ENCODE measurements at places on chromosomes 6 and 20. TPM values are rescaled to one million over a fixed set of nuclear protein-coding genes. Genes with fewer than 3 reads are reported as not detected.

The TRIM15 gene
- not detected for total RNA-seq

GRCh38 chr6:43338243-43338642 is 29.6 kb upstream of the CRIP3 start:
- no peak for DNase-seq

DNA sequence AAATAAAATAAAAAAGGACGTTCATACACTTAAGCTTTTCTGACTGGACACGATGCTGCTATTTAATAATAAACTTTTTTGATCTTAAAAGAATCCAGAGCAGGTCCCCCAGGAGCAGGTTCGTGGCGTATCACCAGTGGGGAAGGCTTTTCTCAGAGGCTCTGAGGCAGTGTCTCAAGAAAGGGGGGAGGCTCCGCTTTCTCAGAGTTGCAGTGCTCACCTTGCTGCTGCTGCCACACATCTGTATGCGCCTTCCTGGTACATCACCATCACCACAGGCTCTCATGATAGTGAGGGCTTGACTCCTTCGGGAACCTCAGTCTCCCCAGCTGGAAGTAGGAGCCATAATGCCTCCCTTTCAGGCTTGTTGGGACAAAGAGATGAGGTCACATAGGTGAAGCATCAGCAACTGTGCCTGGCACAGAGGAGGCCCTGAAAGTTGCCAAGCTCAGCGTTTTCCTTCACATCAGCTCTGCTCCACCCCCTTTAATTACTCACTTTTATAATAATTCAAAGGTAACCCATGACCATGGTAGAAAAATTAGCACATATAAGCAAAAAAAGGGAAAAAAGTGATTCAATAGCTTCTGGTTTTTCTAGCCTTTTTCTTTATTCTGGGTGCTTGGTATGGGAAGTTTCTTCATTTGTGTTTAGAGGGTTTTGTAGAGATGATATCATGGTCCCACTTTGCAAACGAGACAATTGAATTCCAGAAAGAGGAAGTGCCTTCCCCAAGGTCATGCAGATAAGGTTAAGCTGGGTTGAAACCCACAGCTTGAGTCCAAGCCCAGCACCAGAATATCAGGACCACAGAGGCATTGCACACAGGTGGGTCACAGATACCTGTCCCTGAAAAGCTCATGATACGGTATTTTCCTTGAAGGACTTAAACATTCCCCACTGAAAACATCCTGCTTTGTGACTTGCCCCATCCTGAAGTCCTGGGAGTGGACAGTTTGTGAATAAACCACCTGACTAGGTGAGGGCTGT is 24.5 kb downstream of the SRSF3 start:
- DNase-seq, result no peak

The SEL1L2 gene
- total RNA-seq, result not detected

DNA sequence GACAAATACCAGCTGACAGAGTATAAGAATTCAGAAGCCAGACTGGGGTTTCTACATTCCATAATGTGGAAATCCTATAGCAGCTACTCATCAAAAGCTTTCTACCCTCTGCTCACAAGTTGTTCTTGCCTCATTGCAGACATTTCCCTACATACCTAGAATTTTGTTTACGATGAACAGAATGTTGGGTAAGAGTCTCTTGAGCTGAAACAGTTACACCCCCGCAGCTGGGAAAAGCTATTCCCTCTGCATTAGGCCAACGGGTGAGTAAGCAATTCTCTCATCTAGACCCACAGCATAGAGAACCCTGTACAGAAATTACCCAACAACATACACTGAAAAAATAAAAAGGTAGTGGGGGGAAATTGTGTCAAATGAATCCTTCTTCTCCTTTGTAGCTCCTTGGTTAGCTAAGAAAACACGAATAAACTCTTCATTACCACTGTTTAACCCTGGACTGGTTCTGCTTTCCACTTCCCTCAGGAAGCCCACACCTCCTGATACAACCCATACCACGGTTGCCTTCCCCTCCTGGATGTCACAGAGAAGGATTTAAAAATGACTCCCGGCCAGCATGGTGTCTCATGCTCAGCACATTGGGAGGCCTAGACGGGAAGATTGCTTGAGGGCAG is 215.0 kb upstream of the SHLD1 start:
- DNase-seq, result no peak

GRCh38 chr6:159440349-159440748 is 252.7 kb downstream of the SOD2 start:
- DNase-seq, result no peak

- DNase-seq, result no peak
These were observed 45.9 kb downstream of the TFAP2B start for GRCh38 chr6:50864601-50865000.

GRCh38 chr20:44743916-44744655 is 1.6 kb upstream of the KCNK15 start:
- no peak for DNase-seq

GRCh38 chr6:138493413-138493812 is 5.9 kb downstream of the NHSL1 start:
- DNase-seq, result no peak

The EPB41L1 gene
- total RNA-seq, result 55.5 TPM

GRCh38 chr6:157230910-157231309 is 92.4 kb downstream of the TMEM242 start:
- no peak for DNase-seq

The ENPP5 gene
- total RNA-seq, result 2.0 TPM

DNA sequence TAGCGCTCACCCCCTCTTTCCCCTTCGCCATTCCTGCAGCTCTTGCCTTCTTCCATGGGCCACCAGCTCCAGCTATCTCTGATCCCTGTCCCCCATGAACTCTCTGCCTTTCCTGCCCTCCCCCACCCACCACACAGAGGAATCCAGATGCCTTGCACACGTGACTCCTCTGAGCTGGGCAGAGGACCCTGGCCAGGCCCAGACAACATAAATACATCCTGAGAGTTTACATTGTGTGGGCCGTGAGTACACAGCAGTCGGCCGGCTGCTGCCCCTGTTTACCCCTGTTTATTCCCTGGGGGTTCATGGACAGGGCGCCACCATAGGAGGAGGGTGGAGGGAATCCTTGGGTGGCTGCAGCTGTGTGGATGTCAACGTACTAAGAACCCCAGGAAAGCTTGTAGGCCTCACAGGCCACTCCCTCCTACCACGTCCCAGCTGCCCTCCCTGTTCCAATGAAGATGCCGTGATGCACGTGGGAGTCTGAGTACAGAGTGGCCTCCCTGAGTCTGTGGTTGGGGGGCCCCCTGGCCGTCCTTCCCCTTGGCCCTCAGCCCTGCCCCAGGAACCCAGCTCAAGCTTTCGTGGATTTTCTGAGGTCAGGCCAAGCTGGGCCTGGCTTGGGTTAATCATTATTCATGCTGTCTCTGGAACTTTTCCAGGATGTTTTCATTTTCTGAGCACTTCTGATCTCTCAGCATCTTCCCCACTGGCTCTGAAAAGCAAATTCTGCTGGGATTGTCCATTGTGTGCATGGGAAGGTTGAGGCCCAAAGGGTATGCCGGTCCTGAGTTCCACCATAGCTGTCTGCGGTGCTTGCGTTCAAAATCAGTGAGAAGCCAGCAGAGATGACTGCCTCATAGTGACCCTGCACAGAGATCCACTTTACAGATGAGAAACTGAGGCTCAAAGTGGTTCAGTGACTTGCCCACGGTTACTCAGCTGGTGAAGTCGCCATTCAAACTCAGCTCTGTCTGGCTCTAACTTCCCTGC is 136.3 kb downstream of the MRPL14 start:
- DNase-seq, result no peak

The ZKSCAN3 gene
- total RNA-seq, result 2.9 TPM

The KCNS1 gene
- 0.47 TPM for total RNA-seq

The COL10A1 gene
- total RNA-seq, result not detected

DNA sequence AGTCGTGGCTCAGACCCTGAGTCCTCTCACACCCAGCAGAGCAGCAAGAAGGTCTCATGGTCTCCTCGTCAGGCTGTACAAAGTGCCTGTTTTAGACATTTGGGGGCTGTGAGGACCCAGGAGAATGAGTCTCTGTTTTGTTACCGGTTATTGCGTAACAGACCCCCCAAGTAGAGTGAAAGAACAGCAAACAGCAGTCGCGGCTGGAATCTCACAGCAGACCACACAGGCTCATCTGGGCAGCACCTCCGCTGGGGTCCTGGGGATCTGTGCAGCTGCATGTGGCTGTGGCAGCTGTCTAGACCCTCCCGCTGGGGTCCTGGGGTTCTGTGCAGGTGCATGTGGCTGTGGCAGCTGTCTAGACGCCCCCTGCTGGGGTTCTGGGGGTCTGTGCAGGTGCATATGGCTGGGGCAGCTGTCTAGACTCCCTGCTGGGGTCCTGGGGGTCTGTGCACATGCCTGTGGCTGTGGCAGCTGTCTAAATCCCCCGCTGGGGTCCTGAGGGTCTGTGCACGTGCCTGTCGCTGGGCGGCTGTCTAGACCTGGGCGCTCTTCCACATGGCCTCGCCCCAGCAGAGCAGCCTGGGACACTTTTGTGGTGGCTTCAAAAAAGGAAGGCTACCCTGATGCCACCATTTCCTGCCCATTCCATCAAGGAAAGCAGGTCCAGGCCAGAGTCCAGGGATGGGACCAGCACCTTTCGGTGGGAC is 24.7 kb downstream of the ENTPD6 start:
- DNase-seq, result no peak

GRCh38 chr6:131652472-131652871 is 15.4 kb downstream of the ENPP3 start:
- no peak for DNase-seq

GRCh38 chr6:137798846-137799245 is 68.2 kb upstream of the TNFAIP3 start:
- no peak for DNase-seq

The ZNF184 gene
- total RNA-seq, result 5.0 TPM

The PNLDC1 gene
- not detected for total RNA-seq

DNA sequence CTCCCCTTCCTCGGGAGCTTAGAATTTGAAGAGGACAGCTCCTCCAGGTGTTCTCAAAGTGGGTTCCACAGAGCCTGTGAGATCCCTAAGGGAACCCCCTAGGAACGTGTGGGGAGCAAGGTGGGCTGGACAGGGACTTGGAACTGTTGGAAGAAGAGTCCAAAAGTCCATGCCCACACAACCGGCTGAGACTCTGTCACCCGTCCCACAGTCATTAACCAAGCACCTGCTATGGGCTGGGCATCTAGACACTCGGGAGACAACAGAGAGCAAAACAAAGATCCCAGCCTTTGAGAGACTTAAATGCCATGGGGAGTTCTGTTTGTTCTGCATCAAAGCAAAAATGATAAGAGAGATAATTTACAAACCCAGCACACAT is 51.9 kb upstream of the SAYSD1 start:
- no peak for DNase-seq

The KCNG1 gene
- total RNA-seq, result 1.4 TPM

DNA sequence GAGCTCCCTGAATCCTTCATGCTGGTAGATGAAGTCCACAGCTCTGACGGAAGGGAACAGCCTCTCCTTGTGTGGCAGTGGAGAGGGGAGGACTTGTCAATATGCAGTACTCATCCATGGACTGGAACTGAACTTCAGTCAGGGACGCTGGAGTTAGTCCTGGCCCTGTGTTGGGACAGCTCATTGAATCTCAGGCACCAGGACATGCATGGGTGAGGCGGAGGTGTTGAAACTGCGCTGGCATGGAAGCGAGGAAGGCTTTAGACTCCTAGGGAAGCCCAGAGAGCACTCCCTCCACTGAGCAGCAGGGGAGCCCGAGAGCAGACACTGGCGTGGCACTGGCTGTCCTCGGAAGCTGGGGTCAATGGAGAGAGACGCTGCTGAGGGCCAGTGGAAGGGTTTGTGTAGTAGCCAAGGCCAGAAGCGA is 161.3 kb upstream of the GGTLC1 start:
- DNase-seq, result no peak

DNA sequence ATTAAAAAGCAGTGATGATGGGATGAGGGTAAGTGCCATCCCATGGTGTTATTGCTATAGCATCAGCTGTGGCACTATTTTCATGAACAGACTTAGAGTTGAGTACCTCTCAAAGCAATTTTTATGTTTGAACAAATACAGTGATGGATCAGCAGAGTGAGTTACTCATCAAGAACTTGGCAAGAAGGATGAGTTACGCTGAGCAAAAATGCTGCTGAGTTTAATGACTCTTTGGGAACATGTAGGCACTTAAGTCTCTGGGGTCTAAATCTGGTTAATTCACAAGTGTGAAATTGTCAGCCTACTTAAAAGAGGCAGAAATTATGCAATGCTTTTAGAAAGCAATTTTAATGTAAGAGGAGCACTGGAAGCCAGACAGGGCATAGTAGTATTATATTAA is 78.5 kb upstream of the AHI1 start:
- no peak for DNase-seq

The TRDN gene
- not detected for total RNA-seq

DNA sequence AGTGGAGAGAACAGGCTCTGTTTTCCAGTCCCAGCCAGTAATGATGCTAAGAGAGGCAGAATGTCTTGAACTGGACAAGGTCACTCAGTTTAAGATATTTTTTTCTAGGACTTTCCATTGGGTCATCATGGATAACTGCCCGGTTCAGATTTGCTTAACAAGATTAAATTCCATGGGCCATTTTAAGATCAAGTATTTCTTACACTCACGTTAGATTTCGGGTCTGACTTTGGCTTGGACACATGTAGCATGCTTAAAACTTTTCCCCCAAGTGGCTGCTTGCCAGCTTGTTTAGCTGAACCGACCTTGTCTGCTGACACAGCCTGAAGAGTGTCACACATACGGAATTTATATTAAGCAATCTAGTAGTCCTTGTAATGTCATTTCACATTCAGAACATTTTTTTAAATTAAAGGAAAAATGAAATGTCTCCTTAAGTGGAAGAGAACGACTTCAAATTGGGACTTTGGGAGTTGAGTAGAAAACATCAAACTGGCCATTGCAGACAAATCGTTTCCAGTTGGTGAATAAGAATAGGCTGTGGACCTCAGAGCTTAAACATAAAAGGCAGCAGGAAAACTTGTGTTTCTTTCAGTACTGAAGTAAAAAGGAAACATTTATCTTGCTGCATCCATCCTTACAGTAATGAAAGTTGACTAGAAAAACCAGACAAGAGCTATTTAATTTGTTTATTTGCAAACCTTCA is 29.0 kb downstream of the ARMC2 start:
- peak; percentile 36 for DNase-seq

DNA sequence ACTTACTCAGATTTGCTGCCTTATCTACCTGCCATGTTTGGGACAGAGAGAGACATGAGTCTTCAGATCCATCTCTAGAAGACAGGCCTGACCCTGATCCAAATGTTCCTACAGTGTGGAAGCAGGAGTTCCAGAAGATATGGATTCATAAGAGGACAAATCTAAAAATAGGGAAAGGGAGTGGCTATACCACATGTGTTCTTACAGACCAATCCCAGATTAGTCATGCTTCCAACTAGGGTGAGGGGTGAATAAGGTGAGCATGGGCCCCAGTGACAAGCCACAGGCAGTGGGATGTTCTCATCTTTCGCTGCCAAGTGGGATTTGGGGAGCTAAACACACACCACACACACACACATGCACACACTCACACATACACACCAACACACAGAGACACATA is 670.7 kb upstream of the CITED2 start:
- no peak for DNase-seq

DNA sequence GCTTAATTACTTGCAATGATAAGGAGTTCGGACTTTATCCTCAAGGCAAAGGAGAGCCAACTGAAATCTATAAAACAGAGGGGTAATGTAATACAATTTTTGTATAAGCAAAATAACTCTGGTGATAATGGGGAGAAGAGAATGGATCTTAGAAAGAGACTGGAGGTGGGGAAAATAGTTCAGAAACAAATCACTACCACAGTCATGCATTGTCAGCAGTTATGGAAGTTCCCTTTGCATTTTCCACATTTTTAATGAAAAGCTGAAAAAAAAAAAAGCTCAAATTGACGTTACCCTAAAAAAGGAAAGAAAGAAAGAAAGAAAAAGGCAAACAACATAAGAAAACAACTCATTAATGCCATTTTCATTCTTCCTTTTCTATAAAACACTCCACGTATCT is 337.6 kb upstream of the HSF2 start:
- no peak for DNase-seq

Measured in omental fat pad (tissue), 4 donors.